ENCODE measurements at places on chromosomes 6 and 20.
A peak's percentile ranks its signal among the peaks of the same experiment; 100 is the strongest.

GRCh38 chr6:14660806-14661579, 543.4 kb downstream of the CD83 start:
- DNase-seq, result peak; percentile 81

DNA sequence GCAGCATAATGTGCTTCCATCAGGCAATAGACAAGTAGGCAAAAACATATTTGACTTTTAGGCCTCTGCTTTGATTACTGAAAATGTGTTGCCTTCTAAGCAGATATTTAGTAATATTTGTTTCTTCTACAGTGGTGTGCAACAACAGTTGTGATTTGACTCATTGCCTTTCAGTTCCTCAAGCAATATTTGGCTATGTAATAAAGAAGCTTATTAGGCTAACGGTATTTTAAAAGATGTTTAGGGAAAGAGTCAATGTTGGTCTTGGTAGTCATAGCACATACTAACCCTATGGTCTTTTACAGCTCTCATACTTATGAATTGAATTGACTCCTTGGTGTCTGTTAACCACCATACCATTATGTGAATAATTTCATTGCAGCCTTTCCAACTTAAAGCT, 124.1 kb downstream of the GRIK2 start:
- DNase-seq, result no peak

DNA sequence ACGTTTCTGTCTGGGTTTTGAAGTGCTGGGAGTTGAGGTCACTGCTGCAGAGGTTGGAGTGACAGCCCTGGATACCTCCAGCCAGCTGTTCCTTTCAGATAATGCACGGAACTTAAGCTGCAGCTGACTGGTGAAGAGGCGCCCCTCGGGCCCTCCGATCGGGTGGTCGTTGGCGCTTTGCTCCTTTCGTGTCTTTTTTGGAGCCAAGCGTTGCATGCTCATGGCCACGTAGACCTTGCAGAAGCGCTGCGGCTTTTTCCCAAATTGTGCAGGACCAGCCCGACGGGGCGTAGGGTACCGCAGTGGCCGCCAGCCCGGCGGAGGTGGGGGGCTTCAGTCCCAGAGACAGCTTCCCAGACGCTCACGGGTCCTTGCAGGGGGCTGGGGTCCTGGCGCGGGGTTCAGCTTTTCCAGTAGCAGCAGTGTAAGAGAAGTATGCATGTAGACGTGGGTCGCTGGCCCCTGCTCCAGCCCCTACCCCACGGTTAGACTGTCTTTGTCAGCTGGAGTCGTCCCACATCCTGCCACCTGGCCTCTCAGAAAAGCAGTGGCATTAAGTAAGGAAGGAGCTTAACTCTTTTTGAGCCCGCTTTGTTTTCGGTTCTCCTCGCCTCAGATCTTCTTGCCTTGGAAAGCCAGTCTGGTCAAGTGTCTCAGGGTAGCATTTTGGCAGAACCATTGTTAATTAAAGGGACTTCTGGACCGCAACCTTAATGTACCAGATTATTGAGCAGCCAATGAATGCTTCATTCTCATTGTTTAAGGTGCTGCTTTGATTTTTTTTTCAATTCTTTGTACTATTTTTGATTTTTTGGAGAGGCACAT, 838 bp downstream of the TNFAIP3 start:
- peak; percentile 68 for DNase-seq

DNA sequence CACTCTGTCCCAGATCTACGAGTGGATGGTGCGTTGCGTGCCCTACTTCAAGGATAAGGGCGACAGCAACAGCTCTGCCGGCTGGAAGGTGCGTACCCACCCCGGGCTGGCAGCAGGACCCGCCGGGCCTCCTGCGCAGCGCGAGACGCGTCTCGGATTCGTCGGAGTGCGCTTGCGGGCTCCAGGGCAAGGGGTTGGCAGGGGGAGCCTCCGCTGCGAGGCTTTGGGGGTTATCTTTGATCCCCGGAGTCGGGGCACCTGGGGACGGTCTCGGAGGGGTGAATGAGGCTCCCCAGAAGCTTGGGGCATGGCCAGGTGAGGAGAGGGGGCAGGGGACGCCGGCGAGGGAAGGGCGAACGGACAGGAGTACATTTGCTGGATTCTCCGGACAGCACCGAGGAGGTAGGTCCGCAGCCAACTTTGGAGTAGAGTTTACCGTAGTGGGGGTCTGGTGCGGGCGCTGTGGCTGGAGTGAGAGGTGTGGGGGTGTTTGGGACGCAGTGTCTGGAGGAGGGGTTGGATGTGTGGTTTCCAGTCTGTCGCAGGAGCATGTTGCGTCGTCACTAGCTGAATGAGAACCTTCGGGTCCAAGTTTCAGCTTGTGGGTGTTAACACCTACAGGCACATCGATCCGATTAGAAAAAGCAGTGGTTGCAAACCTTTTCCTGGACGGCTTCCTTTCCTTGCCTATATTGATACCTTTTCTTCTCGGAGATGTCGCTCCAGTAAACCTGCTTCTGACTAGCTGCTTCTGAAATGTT, 1.2 kb downstream of the FOXO3 start:
- peak; percentile 18 for DNase-seq

- no peak for DNase-seq
Measured at GRCh38 chr6:46080111-46080510, 49.7 kb upstream of the ENPP4 start.

DNA sequence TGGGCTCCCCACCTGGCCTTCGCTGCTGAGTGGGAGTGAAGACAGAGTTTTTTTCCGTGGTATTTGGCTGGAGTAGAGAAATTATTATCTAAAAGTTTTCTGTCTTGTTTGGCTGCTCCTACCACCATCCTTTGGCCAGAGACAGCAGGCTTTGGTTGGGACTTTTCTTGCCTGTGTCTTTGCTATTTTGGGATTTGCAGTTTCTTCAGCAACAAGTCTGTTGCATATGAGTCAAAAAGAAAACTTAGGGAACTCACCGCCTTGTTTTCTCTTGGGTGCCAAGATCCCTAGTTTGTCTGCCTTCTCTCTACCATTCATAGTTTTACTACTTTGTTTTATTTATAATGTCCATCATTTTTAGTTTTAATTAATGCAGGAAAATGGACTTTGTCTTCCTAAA, 683.8 kb downstream of the DOK5 start:
- no peak for DNase-seq

- no peak for DNase-seq
Measured at GRCh38 chr20:61246269-61246668, 5.8 kb upstream of the CDH4 start.

GRCh38 chr6:52509281-52510212, 67.3 kb downstream of the TRAM2 start:
- no peak for DNase-seq
